Naive thymus-derived CD4-positive, alpha-beta T cell (primary cell): ENCODE measurements at places on chromosomes 12 and 14. TPM values are rescaled to one million over a fixed set of nuclear protein-coding genes. Genes with fewer than 3 reads are reported as not detected.

Gene HEBP1
- total RNA-seq = 23.4 TPM

Gene GDF3
- total RNA-seq = not detected in 2 replicates

Gene KRT2
- total RNA-seq = 1.7 TPM

GRCh38 chr12:51906430-51907082, 748 bp upstream of the ACVRL1 start:
- DNase-seq = no peak

- no peak for DNase-seq
Observed at GRCh38 chr12:28108599-28108998, 81.7 kb upstream of the CCDC91 start.

GRCh38 chr14:103308717-103309616, 25.1 kb upstream of the EIF5 start:
- DNase-seq = no peak

GRCh38 chr14:58805057-58805456, 167.3 kb downstream of the DACT1 start:
- DNase-seq = no peak

DNA sequence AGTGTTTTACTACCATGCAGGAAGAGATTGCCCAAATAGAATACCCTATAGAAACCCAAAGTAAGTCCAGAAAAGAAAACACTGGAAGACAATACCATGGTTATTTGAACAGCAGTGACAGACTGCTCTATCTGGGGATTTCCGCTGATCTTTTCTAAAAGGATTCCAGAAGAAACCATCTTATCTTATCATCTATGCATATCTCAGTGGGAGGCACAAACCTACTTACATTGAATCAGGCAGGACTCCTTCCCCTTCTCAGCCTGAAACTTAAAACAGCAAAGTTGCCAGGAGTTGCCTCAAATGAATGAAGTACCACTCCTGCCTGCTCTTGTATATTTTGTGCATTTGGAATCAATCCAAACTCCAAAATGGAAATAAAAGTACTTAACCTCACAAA, 56.7 kb upstream of the NR2C1 start:
- DNase-seq = no peak

DNA sequence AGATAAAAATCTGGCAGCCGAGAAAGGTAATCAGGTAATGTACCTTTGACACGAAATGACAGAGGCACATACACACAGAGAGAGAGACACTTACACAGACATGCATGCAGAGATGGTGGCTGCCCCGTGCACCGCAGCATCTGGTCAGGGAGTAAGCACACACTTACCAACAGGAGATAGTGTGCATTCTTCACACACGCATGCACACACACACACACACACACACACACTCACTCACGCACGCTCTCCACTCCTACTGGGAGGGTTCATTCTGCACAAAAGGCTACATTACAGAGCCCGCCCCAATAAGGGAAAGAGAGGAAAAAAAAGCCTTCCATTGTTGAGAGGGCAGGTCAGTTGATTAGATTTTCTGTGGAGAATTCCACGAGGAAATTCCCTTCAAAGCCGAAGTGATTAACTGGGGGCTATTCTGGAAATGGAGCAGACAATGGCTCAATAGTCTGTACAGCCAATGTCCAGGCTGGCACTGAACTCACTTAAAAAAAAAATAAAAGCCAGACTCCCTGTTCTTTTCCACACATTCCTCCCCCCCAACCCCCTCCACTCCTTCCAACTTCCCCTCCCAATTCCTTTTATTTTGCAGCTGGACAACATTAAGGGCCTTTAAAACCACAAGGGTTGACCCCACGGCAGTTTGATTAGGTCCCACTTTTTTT, 1.4 kb upstream of the SOX5 start:
- no peak for DNase-seq

DNA sequence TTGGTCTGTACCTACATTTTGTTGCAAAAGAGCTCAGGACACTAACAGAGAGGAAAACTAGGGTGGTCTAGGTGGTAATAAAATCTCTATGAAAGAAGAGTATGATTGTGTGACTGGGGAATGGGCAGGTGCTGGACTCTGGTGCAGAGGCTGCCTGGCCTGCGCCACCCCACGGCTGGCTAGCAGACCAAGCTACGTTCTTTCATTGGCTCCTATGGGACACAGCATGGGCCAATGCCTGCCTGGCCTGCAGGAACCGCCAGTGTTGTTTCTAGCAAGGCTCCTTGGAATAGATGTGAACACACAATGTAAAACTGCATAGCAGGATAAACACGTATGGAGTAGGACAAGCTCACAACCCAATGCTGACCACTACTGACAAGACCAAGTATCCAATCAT, 51.7 kb upstream of the CORO1C start:
- DNase-seq = no peak
